ENCODE measurements at places on chromosomes 13 and 19. TPM values are rescaled to one million over a fixed set of nuclear protein-coding genes. Genes with fewer than 3 reads are reported as not detected.
A peak's percentile ranks its signal among the peaks of the same experiment; 100 is the strongest.

- no peak for DNase-seq
These were observed 32.2 kb downstream of the COG3 start for GRCh38 chr13:45496942-45497341.

DNA sequence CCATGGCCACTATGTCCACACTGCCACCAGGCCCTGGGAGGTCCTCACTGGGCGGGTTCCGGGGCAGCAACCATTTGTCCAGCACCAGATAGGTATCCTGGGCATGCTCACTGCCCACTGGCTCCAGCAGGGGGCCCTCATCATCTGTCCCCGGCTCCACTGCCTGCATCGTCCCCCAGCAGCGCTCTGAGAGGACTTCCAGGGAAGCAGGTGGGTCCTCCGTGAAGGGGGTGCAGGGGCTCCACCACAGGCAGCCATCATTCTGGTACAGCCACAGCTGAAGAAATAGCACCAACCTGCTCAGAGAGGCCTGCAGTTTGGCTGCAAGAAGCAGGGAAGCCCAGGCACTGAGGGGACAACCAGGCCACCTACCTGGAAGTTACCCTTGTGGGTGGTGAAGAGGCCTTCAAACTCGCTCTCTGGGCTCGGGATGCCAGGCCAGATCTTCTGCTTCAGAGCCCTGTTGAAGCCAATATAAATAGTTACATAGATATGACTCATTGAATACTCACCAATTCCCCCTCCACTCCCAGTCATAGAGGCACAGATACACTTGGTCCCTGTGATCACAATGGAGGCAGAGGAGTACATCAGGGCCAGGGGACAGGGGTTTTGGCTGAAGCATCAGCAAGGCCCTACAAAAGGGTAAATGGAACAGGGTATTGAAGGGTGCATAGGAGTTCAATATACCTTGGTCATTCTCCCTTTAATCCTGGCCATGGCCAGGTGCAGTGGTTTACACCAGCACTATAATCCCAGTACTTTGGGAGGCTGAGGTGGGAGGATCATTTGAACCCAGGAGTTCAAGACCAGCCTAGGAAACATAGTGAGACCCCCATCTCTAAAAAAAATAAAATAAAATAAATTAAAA is 4.1 kb downstream of the SWSAP1 start:
- DNase-seq, result peak; percentile 56

Gene ZNF428
- 15.4 TPM for total RNA-seq

- no peak for DNase-seq
These were observed 62.0 kb downstream of the COL4A1 start for GRCh38 chr13:110244976-110245375.

Gene CADM4
- total RNA-seq, result 3.1 TPM

Gene KLK14
- not detected for total RNA-seq

Gene VSIG10L
- total RNA-seq, result 1.2 TPM

- peak; percentile 26 for DNase-seq
These were observed 2.0 kb downstream of the PTH2 start for GRCh38 chr19:49421039-49421877.

Gene LILRB3
- total RNA-seq, result not detected

Gene PLPP2
- 91.1 TPM for total RNA-seq

DNA sequence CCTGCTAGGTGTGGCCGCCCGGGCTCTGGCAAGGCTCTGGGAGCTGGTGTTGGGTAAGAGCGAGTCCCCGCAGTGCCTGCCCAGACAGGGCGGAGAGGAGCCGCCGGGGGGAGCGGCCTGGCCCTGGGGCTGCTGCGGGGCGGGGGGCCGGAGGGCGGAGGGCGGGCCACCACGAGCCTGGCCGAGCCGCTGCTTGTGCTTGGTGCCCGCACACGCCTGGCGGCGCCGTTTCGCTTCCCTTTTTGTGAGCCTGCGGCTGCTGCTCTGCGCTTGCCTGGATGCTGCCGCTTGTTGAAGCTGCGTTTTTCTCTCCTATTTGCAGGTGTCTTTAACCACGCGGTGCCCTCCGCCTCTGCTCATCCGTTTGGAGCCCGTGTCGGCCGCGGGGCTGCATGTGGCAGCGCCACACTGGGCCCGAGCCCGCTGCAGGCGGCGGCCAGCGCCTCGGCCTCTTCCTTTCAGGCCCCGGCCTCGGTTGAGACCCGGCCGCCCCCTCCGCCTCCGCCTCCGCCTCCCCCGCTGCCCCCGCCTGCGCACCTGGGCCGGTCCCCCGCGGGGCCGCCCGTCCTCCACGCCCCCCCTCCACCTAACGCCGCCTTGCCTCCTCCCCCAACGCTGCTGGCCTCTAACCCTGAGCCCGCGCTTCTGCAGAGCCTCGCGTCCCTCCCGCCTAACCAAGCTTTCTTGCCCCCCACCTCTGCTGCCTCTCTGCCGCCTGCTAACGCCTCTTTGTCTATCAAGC is 8.5 kb downstream of the PLEKHJ1 start:
- DNase-seq, result no peak

- DNase-seq, result no peak
These were observed 685 bp downstream of the TCF3 start for GRCh38 chr19:1651568-1652291.

DNA sequence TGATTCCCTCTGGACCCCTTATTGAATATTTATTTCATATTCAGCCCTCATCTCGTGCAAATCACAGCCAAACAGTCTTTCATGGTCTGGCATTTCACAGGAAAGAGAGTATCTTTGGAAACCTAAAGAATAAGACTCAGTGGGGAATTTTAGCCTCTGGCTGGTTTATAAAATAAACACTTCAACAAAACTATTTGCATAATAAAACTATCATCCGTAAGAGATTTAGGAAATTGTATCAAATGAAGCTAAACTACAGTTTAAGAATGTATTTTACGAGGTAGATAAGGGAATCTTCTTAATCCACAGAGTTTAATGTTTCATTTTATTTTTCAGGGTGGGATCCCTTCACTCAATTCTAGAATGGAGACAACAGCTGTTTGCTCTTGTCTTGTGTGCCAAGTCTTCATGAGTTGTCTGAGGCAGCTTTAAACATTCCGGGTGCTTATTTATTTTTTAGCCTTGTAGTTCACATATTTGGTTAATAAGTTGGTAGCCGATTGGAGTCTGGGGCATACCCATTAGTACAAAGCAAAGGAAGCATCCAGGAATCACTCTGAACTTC is 634.4 kb upstream of the KLF12 start:
- no peak for DNase-seq

GRCh38 chr13:97310809-97311436 is 88.8 kb downstream of the MBNL2 start:
- no peak for DNase-seq

Gene ZNF416
- 4.5 TPM for total RNA-seq

- no peak for DNase-seq
These were observed 50.0 kb upstream of the TMTC4 start for GRCh38 chr13:100724568-100724967.

Gene PSG2
- not detected for total RNA-seq

Gene LRG1
- total RNA-seq, result 0.15 TPM

Gene ZNF14
- total RNA-seq, result 5.5 TPM

DNA sequence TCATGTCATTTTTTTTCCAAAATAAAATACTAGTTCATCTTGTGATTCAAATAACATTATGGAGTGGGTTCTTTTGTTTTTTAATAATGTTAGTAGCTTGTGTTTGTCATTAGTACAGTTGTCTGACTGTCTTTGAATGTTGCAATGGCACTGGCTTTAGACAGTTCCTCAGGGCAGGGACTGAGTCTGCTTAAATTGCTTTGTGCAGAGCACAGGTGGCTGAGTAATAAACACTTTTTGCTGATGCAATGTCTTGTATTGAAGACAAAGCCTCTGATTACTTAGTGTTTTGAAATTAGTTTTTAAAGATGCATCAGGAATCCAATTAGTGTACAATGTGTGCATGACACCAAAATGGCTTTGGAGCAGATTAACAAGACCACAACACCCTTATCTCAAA is 88.7 kb upstream of the PCDH9 start:
- no peak for DNase-seq

DNA sequence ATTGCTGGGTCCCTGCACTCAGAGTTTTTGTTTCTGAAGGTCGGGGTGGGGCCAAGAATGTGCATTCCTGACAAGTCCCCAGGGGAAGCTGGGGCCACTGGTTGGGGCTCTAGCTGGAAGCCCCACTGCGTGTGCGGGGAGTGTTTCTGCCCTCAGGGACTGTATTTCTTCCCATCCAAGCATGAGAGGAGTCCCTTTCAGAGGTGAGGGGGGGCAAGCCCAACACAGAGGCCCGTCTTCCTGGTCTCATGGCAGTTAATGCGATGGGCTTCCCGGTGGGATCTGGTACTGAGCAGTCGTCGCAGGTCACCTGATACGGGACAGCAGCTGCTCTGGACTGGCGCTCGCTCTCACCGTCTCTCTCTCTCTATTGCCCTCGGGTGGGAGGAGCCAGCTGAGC is 50.4 kb downstream of the GPR12 start:
- no peak for DNase-seq

Gene OR4F17
- not detected for total RNA-seq

- no peak for DNase-seq
These were observed 1.5 kb downstream of the NUMBL start for GRCh38 chr19:40688987-40689338.

Gene KLK4
- total RNA-seq, result not detected

DNA sequence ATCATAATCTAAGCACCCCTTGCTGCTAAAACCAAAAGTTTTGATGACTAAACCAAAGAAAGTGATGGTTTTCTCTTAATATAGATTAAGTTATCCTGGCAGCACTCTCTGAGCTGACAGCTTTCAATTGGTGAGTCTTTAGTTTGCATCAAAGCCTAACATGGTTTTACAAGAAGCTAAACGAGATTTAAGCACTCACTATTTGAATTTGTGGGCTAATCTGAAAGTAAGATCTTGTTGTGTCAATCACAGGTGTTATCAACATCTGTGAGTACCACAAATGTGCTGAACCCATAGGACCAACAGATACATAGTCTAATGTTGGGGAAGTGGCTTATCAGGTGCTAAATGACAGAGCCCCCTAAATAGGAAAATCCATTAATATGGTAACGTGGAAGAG is 223.9 kb downstream of the LHFPL6 start:
- no peak for DNase-seq

Gene ERICH4
- not detected for total RNA-seq

GRCh38 chr13:46839399-46839798 is 42.4 kb upstream of the ESD start:
- DNase-seq, result no peak

GRCh38 chr13:106568299-106569003 is 514 bp upstream of the ARGLU1 start:
- no peak for DNase-seq

GRCh38 chr13:109971456-109972090 is 185.2 kb upstream of the IRS2 start:
- no peak for DNase-seq

Gene EXOC3L2
- total RNA-seq, result not detected

Gene PSG3
- total RNA-seq, result not detected

DNA sequence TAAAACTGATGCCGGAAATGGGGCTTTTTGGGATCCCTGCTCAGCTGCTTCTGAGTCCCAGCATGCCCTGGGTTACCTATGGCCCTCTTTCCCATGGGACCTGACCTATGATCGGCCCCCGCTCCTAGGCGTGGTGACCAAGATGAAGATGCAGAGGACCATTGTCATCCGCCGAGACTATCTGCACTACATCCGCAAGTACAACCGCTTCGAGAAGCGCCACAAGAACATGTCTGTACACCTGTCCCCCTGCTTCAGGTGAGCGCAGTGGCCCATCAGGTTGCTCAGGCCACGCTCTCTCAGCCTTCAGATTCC is 1.5 kb downstream of the RPS11 start:
- DNase-seq, result no peak

Gene SIGLEC11
- total RNA-seq, result not detected

Gene DENND1C
- total RNA-seq, result 0.17 TPM

DNA sequence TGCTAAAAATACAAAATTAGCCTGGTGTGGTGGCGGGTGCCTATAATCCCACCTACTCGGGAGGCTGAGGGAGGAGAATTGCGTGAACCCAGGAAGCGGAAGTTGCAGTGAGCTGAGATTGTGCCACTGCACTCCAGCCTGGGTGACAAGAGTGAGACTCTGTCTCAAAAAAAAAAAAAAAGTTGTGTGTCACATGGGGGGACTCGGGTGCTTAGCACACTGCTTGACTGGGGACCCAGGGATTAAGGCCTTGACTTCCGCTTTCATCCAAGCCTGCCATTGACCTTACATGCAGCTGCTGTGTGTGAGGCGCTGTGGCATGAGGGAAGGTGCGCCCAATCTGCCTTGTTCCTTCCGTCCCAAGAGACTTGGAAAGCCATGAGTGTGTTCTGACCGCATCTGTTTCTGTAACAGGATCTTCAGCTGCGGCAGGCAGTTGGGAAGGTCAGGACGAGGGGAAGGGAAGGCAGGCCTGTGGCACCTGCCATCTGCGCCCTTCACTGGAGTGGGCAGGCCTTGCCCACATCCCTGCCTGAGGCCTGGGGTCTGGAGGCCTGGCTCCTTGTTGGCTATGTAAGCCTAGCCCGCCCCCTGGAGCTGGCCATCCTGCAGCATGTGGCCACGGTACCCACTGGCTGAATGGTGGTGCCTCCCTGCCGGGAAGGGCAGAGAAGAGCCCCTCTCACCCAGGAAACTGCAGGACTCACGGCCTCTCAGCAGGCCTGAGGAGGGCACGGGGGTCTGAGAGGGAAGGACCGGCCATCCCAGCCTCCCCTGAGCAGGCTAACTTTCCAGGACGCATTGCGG is 23.0 kb downstream of the PPP1R37 start:
- no peak for DNase-seq

GRCh38 chr13:49395878-49396380 is 47.9 kb downstream of the CAB39L start:
- no peak for DNase-seq

DNA sequence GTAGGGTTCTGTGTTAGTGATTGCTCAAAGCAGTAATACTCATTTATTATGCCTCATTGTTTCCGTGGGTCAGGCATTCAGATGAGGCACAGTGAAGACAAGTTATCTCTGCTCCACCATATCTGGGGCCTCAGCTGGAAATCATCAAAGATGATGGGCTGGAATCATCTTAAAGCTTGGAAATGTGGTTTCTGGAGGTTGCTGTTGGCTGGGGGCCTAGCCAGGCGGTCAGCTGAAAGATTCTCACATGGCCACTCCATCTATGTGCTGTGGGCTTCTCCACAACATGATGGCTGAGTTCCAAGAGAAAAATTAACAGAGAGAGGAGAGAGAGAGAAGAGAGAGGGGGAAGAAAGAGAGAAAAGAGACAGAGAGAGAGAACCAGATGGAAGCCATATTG is 75.5 kb downstream of the OLFM4 start:
- no peak for DNase-seq
